ENCODE measurements at places on chromosomes 4 and X. TPM values are rescaled to one million over a fixed set of nuclear protein-coding genes. Genes with fewer than 3 reads are reported as not detected.

DNA sequence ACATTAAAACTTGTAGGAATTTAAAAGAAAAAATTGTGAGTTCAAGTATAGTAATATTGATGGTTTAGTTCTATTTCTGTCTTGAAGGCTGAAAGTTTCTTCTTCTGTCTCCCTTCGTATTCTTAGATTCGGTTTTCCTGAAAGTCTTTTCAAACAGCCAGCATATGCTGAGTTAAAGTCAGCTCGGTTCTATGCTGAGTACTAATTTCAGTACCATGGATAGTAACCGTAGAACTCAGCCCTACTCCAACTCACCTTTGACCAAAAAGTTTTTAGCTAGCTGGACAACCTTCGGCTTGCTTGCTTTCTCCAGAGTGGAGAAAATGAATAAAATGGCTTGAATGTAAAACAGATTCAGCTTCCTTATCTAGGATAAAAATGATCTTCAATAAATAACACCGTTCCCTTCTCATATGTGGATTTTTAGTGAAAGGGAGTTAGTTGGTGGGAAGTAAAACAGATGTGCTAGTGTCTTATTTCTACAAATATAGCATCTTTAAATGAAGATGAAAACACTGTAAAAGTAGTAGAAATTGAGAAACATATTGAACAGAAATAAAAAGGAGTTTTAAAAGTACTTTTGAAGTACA lies 5.2 kb downstream of the POU4F2 start:
- no peak for DNase-seq
- H3K4me3 ChIP-seq = no peak overlapping the region
- H3K27me3 ChIP-seq = peaks cover 94% of the 10 kb centered on the region
- no peak overlapping the region for H3K27ac ChIP-seq
- peaks cover 5% of the 10 kb centered on the region for H3K36me3 ChIP-seq
- H3K4me1 ChIP-seq = peaks cover 24% of the 10 kb centered on the region

Gene SHISA3
- 0.23 TPM for total RNA-seq

Gene IBSP
- not detected for total RNA-seq

DNA sequence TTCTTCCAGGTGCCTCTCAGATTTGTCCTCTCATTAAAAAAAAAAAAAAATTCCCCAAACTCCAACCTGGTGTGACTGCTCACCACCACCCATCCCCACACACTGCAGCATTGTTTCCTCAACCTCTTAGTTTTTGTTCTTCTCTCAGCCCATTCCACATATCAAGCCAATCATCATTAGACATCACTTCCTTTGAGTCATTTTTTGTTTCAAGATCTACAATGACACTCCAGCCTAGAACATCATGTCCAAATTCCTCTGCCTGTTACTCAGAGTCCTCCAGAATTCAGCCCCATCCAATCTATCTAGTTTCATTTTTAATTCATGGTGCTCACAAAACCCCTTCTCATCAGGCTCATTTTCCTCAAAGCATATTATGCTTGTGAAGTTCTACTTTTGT lies 262.5 kb upstream of the TEX13A start:
- no peak overlapping the region for H3K27ac ChIP-seq
- DNase-seq = no peak
- H3K36me3 ChIP-seq = no peaks in the 10 kb centered on the region
- H3K4me1 ChIP-seq = no peaks in the 10 kb centered on the region
- H3K4me3 ChIP-seq = no peak overlapping the region

DNA sequence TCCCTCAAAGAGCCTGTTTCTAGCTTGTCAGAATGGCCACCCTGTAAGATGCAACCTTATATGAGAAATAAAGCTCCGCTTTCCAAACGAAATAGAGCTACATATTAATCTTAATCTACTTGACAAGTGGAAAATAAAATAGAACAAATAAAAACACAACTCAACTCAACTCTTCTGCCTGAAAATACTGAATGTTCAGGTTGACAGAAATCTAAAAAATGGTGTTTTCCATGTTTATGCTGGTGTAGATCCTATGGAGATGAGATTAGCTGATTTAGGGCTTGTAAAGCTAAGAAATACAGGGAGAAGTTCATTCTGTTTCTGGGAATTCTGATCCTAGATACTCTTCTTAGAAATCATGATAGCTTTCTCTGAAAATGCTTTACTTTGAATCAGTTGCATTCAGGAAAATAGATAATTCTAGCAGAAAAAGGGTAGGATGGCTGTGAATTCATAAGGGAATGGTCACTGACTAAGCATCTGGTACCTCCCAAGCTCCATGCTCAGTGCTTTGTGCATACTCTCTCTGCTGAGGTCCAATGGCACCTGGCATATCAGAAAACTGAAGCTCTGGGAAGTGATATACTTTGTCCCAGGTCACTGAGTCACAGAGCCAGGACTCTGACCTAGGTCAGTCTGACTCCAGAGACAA lies 89.2 kb upstream of the EXOC1L start:
- DNase-seq = no peak
- no peak overlapping the region for H3K27ac ChIP-seq
- H3K4me3 ChIP-seq = no peak overlapping the region
- H3K36me3 ChIP-seq = no peaks in the 10 kb centered on the region
- peaks cover 9% of the 10 kb centered on the region for H3K27me3 ChIP-seq

Data from activated T-cell treated with anti-CD3 and anti-CD28 coated beads, Interleukin-2, amount 50 U/mL, for 72 hours (primary cell).